Stimulated activated effector memory CD8-positive, alpha-beta T cell treated with anti-CD3 and anti-CD28 coated beads, Interleukin-12 subunit alpha, Interleukin-12 subunit beta, amount 100 ng/mL, for 72 hours (primary cell): ENCODE measurements at places on chromosomes 4 and X.

DNA sequence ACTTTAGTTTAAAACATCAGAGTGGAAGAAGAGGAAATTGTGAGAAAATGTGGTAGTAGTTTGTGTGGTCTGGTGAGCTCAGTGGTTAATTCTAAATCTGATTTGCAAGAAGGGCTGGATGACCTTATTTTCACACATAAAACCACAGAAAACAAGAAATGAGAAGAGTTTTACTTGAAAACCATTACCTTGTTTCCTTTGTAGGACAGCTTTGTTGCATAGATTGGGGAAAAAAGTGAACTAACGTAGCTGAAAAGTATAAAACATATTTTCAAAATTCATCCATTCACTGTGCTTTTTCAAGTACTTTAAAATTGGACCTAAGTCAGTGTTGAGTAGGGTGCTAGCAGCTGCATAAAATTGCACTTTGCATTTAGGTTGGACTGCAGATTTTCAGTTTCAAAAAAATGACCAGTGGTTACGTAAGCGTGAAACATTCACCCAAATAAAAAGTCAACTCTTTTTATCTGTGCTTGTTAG is 211.3 kb downstream of the ARHGAP10 start:
- no peak for DNase-seq

DNA sequence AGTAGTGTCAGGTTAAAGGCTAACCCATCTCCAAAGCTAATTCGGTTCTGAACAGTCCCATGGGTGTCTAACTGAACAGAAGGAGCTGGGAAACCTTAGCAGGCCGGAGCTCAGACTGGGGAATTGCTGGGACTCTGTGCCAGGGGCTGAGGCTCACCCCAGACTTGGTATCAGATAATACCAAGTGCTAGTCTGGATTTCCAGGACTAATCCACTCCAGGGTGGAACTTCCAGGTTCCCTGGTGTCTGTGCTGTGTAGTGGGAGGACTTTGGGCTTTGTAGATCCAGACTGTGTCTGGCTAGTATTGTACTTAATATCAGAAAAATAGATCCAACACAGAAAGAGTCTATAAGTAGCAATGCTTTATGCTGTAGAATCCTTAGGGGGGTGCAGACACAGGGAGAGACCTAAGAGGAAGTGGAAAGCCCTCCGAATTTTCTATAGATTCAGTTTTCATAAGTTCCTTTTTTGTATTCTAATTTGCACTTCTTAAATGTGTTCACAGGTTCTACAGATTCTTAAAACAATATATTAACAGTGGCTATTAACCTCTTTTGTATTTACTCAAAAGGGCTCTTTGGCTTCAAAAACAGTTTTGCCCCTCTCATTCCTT is 4.1 kb downstream of the ZNF827 start:
- DNase-seq = no peak

DNA sequence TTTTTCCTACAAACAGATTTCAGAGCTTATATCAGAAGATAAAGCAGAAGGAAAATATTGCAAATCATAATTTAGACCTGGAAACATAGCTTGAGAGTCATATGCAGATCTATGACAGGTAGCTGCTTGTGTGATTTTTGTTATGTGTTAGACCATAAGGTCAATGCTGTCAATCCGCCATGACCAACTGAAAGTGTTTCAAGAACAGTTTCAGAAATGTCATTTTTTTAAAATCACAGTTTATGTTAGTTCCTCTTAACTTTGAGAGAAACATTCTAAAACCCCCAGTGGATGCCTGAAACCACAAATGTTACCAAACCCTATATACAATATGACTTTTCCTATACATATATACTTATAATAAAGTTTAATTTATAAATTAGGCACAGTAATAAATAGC is 391.3 kb upstream of the FAM241A start:
- DNase-seq = no peak

DNA sequence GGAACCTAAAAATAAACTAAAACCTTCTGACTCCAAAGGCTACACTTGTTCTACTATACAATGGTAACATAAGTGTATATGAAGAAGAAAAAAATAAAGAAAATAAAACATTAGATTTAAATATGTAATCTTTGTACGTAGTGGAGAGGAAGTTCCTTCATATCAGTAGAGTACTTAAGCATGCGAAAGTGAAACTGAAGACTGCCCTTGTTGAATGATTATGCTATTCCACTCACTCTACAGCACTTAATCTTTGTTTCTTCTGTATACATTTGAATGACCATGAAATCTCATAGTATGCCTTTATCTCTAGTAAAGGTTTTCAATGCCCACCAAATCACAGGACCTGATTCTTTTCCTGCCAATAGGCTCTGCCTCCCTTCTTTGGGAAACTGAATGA is 78.9 kb downstream of the NDST3 start:
- DNase-seq = no peak

DNA sequence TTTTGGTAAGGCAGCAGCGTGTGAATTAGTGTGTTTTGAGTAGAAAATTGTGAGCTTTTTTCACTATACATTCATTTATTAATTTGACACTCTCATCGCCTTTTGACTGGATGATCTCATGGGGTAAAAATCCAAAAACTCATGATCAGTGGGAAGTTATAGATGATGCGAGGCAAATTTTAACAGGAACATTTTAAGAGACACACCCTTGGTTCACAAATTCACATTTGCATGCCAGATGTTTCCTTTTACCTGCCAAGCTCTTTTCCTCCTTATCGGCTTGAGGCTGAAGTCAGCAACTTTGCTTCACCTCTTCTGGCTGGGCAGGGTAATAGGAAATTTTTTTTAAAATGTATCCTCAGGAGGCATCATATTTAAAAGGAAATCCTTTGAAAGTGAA is 318.0 kb upstream of the HS3ST1 start:
- no peak for DNase-seq

DNA sequence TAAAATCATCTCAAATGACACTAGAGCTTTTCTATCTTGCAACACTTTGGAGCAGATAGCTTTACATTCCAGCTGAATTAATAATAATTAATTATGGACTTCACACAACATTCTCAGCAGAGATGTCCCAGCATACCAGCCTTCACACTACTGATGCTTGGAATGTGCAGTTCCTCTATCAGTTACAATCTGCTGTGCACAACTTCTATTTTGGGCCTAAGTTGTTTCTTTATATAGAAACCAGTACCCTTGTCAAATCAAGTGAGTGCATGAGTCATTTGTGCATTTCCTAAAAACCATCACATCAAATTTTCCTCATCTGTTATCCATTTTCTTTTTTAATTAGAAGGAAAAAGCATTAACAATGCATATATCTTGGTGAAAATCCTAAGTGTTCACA is 8.8 kb upstream of the RASL11B start:
- no peak for DNase-seq

GRCh38 chr4:139986689-139987501 is 167.1 kb downstream of the MAML3 start:
- no peak for DNase-seq

- peak; percentile 68 for DNase-seq
Observed at GRCh38 chrX:149512225-149512885, 7.2 kb upstream of the IDS start.

- DNase-seq = no peak
Observed at GRCh38 chr4:42483426-42484379, 86.4 kb downstream of the SHISA3 start.

GRCh38 chrX:153598541-153599191 is at the start of gene CCNQ:
Gene CCNQ, minus strand, starts transcription at chrX:153599139. Its CDS starts 66 bp downstream, at chrX:153599073.
- DNase-seq = peak; percentile 69

- DNase-seq = no peak
Observed at GRCh38 chr4:173121076-173121561, 47.5 kb upstream of the GALNT7 start.

- DNase-seq = no peak
Observed at GRCh38 chr4:2981256-2981819, 18.0 kb downstream of the GRK4 start.

- no peak for DNase-seq
Observed at GRCh38 chr4:26406346-26406975, 83.8 kb downstream of the CCKAR start.

DNA sequence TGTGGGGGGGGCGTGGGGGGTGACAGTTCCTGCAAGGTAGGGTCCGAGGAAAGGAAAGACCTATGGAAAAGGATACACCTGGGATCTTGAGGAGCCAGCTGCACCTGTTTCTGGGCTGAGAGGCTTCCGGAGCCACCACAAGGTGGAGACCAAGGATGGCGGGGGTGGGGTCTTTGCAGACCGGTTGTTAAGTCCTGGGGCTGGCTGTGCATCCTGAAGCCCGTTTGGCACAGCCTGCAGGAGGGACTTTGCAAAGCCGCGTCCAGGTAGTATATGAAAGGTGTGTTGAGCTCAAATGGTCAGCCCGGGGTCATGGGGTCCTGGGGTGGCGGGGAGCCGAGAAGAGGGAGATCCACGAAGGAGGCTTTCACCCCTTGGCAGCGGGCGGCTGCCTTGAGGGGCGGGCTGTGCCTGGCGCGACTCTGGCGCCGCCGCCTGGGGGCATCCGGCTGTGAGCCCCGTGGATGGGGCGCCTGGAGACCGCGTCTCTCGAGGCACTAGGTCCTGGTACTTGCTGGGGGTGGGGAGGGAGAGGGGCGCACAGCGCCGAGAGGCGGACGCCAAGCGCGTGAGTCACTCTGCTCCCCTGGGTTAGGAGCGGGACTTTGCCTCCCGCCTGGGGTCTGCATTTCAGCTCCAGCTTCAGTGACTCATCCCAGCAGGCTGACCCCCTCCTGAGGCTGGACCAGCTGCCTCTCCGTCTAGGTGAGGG is 58.2 kb upstream of the DYNLT3 start:
- peak; percentile 47 for DNase-seq

GRCh38 chr4:136922066-136922465 is 610.2 kb downstream of the PCDH18 start:
- no peak for DNase-seq

DNA sequence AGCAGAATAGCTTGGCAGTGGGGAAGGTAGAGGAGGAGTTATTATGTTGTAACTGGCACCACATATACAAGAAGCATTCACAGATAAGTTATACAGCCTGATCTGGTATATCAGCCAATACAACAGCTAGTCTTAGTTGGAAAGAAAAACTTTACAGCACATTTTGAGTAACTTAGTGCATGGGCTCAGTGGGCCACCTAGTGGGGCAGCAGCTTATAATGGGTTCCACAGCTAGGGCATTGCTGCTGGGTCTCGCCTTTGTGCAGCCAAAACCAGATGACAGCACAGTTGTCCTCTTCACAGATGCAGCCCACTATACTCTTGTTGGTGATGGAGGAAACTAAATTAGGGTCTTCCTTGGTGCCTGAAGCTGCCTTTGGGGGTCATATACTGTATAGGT is 448.1 kb upstream of the RASGEF1B start:
- DNase-seq = no peak

DNA sequence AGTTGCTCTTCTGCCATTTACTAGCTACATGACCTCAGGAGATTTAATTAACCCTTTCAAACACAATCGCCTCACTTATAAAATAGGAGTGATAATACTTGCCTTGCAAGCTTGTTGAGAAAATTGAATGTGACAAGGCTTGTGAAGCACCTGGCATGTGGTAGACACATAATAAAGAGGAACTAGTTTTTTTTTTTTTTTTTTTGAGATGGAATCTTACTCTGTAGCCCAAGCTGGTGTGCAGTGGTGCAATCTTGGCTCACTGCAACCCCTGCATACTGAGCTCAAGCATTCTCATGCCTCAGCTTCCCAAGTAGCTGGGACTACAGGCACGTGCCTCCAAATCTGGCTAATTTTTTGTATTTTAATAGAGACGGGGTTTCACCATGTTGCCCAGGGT is 73.7 kb upstream of the STIM2 start:
- DNase-seq = no peak

DNA sequence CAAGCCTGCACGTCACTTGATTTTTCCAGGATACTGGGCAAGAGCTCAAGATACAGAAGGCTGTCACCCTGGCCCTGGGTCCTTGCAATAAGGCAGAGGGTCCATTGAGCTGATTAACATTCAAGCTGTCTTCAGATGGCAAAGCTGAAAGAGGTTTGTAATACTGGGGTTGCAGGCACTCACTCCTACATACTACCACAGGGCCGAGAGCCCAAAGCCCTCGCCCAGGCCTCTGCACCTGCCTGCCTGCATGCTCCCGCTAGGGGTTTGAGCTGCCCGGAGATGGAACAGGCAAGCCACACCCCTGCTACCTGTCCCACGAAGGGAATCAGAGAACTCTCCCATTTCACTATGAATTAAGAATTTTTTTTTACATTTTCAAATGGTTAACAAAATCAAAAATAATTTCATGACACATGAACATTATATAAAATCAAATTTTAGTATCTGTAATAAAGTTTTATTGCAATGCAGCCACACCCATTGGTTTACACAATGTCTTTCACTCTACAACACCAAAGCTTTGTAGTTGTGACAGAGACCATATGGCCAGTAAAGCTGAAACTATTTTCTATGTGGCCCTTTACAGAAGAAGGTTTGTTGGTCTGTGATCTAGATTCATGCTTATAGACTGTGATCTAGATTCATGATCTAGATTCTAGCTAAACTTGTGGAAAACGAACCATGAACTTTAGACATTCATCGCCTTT is 530.4 kb upstream of the IGFBP7 start:
- no peak for DNase-seq

- DNase-seq = peak; percentile 86
Observed at GRCh38 chrX:2707334-2707760, 16.3 kb downstream of the CD99 start.

- DNase-seq = no peak
Observed at GRCh38 chr4:128869776-128870509, 60.4 kb downstream of the JADE1 start.

- no peak for DNase-seq
Observed at GRCh38 chr4:24489870-24490269, 94.5 kb downstream of the DHX15 start.

- no peak for DNase-seq
Observed at GRCh38 chr4:10694828-10695209, 10.3 kb upstream of the CLNK start.

DNA sequence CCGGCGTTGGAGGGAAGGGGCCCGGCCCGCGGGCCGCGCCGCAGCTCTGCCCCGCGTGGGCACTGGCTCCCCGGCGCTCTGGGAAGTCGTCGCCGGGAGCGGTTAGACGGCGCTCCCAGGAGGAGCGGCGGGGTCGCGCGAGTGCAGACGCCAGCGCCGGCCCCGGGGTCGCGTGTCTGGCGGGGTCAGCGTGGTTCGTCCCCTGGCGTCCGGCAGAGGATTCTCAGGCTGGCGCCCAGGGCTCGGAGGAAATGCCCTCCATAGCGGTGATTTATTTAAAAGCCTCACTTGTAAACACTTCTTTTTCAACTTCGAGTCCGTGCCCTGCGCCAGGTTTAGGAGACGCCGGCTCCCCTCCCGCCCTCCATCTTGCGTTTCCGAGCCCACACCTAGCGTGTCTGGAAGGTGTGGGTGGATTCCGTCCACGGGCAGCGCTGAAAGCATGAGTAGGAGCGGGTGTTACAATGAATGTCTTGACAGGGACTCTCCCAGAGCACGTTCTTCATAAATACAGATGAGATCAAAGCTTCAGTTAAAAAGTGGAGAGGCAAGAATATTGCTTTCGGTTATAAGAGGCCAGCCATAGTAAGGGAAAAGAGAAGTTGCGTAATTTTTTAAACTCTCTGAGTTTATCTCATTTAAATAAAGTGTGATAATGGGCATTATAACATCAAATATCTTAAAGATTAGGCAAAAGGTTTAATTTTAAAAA is 692 bp downstream of the FAM241A start:
- DNase-seq = peak; percentile 53

DNA sequence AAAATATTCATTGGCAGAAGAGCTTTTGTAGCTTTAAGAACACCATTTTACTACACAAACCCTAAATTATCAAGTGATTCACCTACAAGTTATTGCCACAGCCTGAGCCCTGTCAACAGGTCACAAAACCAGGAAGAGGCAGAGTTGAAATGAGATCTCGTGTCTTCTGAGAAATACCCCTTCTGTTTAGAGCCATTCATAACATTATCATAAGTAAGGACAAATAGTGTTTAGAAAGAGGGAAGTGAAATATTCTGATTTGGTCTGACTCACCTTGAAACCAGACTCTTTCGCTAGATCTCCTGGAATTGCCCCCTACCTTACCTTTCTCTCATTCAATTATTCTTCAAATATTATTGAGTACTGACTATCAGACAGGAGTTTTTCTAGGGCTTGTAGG is 5.9 kb downstream of the ETDB start:
- DNase-seq = no peak
